ENCODE measurements at places on chromosomes 4 and X.
A peak's percentile ranks its signal among the peaks of the same experiment; 100 is the strongest.

DNA sequence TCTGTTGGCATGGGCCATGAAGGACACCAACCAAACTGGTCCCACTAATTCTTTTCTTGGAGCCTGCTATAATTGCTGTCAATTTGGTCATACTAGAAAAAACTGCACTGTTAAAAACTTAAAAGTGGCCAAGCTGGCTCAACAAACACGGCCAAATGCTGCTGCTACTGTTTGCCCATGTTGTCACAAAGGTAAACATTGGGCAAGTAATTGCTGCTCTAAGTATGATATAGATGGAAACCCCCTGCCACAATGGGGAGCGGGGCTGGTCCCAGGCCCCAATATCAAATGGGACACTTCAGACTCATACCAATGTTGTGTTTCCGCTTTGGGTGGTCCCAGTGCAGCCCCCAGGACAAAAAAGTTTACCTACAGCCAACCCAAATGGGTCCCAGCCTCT, 52.1 kb downstream of the SPIN3 start:
- no peak for DNase-seq

- DNase-seq = no peak
Observed at GRCh38 chr4:48481581-48481980, 1.6 kb upstream of the SLC10A4 start.

- no peak for DNase-seq
Observed at GRCh38 chr4:87884976-87885549, 52.3 kb downstream of the MEPE start.

DNA sequence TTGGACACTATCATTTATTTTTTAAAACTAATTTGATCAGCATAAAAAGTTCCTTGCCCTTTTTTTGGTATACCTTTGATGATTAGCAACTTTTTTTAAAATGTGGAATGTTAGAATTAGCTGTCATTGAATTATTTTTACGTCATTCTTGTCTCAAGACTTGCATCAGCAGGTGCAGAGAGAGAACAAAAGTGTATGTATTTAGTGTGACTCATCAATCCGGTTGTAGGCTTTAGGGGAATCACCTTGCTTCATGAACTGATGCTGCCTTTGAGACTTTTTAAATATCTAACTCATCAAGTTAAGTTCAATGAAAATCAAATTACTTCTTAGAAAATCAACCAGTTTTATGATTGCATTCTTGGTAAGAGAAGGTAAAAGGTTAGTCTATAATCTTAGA, 125.1 kb downstream of the ARX start:
- DNase-seq = no peak

- DNase-seq = peak; percentile 3
Observed at GRCh38 chrX:40748977-40749376, 13.6 kb upstream of the MED14 start.

DNA sequence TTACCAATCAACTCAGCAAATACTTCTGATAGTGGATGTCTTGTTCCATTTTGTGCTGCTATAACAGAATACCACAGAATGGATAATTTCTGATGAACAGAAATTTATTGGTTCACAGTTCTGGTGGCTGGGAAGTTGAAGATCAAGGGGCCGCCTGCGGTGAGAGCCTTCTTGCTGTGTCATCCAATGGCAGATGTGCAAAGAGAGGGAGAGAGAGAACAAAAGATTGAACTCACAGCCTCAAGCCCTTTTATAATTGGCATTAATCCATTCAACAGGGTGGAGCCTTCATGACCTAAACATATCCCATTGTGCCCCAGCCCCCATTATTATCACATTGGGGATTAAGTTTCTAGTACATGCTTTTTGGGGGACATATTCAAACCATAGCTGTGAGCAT, 86.1 kb downstream of the ADGRG4 start:
- no peak for DNase-seq

- no peak for DNase-seq
Observed at GRCh38 chr4:183458005-183458404, 13.6 kb downstream of the CDKN2AIP start.

- no peak for DNase-seq
Observed at GRCh38 chr4:160352637-160353036, 1249.8 kb downstream of the RAPGEF2 start.

GRCh38 chr4:161702287-161702686, 461.5 kb downstream of the FSTL5 start:
- no peak for DNase-seq

GRCh38 chr4:165512424-165512823, 133.6 kb downstream of the CPE start:
- DNase-seq = no peak

- peak; percentile 70 for DNase-seq
Observed at GRCh38 chr4:43163101-43163792, 270.7 kb downstream of the GRXCR1 start.

DNA sequence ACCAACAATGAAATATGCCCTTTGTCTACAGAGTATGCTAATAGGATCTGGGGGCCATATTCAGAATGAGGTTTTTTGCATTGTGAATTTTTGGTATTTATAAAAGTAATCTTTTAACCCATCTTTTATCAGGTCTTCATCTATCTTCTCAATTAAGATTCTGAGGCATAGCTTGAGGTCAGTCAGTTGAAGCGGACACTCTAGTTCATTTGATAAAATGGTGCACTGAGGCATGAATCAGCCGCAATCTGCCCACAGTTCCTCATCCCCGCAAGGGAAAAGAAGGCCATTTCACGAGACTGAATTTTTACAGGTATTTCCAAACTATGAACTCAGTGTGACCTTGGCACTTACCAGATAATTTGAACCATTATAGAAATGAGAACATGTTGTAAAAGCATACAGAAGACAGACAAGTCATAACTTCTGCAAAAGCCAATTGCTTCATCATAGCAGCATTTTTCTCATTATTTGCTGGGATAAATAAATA, 19.3 kb upstream of the VCX2 start:
- no peak for DNase-seq
